RKO (cell line): ENCODE measurements at places on chromosomes 11 and 22.
A peak's percentile ranks its signal among the peaks of the same experiment; 100 is the strongest.

GRCh38 chr11:75208446-75208845 is 32.1 kb upstream of the TPBGL start:
- no peak for DNase-seq

DNA sequence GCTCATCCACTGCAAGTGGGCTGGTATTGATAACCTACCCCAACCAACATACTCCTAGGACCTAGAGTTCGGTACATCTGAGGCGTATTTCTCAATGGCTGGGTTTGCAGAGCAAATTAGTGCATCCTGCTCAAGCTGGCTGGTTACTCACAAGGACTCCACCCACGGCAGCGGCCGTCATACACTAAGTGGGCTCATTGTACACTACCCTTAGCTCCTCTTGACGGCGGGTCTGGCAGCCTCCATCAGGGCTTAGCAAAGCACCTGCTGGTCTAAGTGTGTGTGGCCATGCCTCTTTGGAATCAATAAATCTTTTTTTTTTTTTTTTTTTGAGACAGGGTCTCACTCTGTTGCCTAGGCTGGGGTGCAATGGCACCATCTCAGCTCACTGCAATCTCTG is 20.2 kb upstream of the KCNJ11 start:
- no peak for DNase-seq

- DNase-seq, result peak; percentile 95
Observed at GRCh38 chr11:75399344-75400145, at the start of gene RPS3. TSS of gene RPS3 (plus strand) at chr11:75399518. CDS start at chr11:75399548, 30 bp downstream.

GRCh38 chr11:126647735-126648134 is 292.2 kb downstream of the ST3GAL4 start:
- peak; percentile 7 for DNase-seq

GRCh38 chr11:17873586-17873985 is 139.0 kb downstream of the KCNC1 start:
- DNase-seq, result no peak

GRCh38 chr11:112453601-112454577 is 193.2 kb upstream of the PLET1 start:
- peak; percentile 33 for DNase-seq

- DNase-seq, result no peak
Observed at GRCh38 chr11:22753416-22753815, 76.2 kb downstream of the SVIP start.

DNA sequence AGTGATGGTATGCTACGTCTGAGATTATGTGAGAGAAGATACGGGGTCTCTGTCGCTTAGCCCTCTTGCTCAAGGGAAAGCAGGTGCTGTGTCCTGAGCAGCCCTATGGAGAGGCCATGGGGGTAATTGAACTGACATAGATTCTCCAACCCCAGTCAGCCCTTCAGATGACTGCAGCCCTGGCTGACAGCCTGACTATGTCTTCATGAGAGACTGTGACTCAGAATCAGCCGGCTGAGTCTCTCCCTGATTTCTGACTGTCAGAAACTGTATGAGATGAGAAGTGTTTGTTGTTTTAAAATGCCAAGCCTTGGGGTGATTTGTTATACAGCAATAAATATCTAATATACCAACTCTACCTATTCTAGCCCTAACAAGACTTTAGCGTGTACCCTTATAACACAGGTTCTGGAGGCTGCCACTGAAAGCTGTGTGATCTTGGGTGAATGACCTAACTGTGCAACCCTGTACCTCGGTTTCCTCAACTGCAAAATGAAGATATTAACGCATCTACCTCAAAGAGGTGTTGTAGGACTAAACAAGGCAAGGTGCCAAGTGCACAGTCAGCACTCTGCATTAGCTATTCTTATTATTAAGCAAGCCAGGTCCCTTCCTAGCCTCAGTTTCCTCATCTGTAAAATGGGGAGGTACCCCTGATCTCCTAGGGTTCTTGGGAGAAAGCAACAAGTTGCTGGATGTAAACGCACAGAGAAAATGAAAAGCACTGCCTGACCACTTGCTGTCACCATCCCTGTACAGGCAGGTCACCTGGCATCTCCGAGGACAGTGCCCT is 24.9 kb downstream of the SLC43A1 start:
- peak; percentile 65 for DNase-seq

DNA sequence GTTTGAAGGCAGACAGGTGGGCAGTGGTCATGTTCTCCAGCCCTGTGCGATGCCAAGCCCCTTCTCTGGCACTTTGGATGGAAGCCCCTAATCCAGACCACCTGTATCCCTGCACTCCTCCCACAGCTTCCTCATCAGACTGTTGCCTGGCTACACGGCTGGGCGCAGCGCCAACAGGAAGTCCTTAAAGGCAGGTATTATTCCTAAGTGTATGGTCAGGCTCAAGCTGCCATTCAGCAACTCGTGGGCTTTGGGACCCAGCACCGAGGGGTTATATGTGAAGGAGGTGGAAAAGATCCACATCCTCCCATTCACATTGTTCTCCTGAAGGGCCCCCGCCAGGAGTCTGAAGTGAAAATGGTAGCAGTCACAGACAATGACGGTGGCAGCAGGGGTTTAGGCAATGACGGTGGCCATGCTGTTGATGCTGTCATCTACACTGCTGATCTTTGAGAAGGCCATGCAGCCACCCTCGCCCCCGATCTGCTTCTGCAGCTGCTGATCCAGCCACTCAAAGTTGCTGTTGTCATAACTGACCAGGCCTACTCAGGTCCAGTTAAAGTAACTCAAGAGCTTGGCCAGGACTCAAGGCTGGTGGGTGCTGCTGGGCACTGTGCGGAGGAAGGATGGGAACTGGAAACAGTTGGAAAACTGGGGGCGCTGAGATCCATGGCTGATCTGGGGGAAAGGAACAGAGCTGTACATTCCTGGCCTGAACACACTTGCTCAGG is 27.7 kb downstream of the OR6Q1 start:
- no peak for DNase-seq

- peak; percentile 75 for DNase-seq
Observed at GRCh38 chr22:46984751-46985506, 222.5 kb downstream of the TBC1D22A start.

DNA sequence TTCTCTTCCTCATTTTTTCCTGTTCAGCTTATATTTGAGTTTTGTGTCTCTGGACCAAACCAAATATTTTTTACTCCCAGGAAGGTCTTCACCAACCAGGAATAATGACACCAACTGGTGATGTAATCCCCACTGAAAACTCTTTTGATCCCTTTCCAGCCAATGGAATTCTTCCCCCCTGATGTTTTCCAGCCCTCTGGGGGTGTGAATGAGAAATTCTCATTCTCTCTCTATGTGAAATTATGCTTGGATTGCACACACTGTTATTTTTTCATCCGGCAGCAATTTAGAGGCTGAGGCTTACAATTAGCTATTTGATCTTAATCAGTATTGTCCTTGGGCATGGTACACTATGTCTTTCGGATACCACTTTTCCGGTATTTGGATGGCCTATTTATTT is 39.5 kb upstream of the SLC1A2 start:
- no peak for DNase-seq

DNA sequence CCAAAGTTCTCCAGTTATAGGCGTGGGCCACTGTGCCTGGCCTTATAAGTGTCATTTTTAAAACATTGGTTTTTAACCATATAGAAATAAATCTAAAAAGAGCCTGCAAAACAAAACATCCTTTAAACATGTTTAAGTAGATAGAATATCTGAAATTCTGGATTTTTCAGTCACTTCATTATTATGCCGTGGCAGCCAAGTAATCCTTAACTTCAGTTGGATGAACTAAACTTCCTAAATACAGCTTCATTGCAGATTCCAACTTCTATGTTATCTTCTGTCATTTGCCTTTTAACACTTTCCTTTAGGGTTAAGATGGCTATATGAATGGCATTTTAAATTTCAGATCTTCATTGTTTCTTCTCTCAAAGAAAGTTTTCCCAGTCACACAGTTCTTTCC is 291.4 kb downstream of the TMEM135 start:
- no peak for DNase-seq

DNA sequence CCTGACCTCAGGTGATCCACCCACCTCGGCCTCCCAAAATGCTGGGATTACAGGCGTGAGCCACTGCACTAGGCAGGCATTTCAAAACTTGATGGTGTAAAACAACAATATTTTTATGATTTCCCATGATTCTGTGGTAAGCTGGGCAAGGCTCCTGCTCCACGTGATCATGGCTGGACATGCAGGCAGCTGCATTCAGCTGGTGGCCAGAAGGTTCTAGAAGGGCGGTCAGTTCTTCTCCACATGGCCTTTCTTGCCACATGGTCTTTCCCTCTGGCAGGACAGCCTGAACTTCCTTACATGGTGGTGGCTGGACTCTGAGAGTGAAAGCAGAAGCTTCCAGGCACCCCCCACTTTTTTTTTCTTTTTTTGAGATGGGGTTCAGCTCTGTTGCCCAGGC is 9.9 kb upstream of the RASD2 start:
- DNase-seq, result no peak
